ENCODE measurements at places on chromosomes 11 and 22.
A peak's percentile ranks its signal among the peaks of the same experiment; 100 is the strongest.

- DNase-seq = no peak
Observed at GRCh38 chr22:41128606-41129005, 36.2 kb downstream of the EP300 start.

GRCh38 chr22:35792506-35792905, 74.8 kb downstream of the APOL5 start:
- no peak for DNase-seq

DNA sequence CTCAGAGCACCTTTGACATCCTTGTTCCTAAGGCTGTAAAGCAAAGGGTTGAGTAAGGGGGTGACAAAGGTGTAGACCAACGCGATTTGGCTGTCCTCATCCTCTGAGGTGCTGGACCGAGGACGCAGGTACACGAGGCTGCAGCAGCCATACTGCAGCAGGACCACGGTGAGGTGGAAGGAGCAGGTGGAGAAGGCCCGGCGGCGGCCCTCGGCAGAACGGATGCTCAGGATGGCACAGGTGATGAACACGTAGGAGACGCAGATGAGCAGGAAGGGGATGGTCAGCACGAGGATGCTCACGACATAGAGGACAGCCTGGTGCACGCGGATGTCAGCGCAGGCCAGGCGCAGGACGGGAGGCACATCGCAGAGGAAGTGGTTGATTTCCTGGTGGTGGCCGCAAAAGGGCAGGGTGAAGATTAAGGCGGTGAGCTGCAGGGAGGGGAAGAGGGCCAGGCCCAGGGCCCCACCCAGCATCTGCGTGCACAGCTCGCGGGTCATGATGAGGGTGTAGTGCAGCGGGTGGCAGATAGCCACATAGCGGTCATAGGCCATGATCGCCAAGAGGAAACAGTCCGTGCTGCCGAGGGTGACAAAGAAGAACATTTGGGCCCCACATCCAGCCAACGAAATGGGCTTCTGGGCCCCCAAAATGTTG, 632 bp downstream of the OR10Q1 start:
- no peak for DNase-seq

DNA sequence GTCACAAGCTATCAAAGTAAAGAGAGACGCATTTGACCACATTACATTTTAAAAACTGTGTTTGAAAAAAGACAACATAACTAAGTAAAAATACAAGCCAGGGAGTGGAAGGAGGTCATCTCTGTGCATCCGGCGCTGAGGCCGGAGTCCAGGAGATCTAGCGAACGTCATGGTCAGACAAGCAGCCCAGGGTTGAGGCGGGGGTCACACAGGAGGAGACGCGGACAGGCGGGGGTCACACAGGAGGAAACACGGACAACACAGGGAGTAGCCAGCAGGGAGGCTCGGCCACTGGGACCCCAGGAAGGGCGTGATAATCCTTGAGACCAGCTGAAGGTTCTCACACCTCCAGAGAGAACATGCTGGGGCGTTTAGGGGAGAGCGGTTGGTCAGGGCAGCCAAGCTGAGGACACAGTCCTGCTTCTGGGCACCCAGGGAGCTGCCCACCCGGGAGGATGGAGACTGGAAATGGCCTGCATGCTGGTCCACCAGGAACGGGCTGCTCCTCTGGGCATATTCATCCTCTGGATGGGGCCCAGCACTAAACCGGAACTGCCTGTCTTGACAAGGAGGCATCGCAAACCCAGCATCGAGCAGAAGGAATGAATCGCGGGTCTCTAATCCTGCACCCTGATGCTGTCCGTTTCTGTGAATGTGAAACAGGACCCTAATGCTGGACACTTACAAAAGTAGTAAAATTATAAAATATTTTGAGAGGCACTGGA, 40.9 kb upstream of the MUC5AC start:
- DNase-seq = no peak

GRCh38 chr11:70761094-70761907, 363.0 kb downstream of the CTTN start:
- no peak for DNase-seq

GRCh38 chr11:44601471-44602370, 36.3 kb downstream of the CD82 start:
- peak; percentile 41 for DNase-seq

GRCh38 chr22:44741929-44742328, 10.4 kb upstream of the ARHGAP8 start:
- no peak for DNase-seq

- DNase-seq = no peak
Observed at GRCh38 chr22:40407021-40407761, 36.8 kb downstream of the SGSM3 start.

GRCh38 chr22:22479999-22480532, 28.5 kb downstream of the ZNF280B start:
- no peak for DNase-seq

DNA sequence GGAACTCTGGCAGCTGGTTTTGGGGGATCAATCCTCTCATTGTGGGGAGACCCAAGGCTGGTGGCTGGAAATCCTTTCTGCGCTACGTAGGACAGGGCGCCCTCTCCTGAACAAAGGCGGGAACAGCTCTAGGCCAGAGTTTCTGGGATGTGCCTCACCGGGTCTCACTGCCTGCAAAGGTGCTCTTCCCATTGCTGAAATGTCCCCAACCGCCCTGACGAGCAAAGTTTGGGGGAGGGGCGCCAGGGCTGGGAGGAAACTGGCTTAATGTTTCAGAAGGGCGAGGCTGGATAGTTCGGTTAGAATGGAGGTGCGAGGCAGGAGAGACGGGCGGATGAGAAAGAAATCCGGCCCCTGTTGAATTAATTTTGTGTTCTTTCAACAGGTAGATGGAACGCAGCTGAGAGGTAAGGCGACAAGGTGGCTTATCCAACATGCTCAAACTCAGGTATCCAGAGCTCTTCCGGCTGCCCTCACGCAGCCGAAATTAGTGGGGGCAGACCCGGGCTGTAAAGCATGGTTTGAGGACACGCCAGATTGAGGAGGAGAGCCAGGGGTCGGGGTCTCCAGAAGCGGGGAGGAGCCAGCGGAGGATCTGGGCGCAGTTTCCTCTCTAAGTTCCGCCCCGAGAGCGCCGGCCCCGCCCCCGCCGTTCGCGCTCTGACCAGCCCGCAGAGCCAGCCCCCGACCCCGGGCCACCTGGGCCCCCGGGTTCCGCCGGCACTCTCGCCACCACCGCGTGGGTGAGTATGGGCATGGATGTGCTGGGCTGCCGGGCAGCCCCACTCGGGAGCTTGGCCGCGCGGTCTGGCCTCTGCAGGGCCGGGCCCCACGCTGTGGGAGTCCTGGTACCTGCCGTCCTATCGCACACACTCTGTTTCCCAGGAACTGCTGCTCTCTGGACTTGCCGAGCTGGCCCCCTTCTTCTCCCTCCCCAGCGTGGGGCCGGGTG, at the start of gene PGAP2:
PGAP2 (plus strand) TSS at position 652 of the 952 bp plus-strand sequence. CDS start 2,700 bp downstream, outside the sequence.
- DNase-seq = peak; percentile 56

GRCh38 chr11:103436131-103436770, 327.0 kb downstream of the DYNC2H1 start:
- DNase-seq = no peak

- DNase-seq = no peak
Observed at GRCh38 chr22:17357688-17358087, 11.6 kb upstream of the CECR2 start.

DNA sequence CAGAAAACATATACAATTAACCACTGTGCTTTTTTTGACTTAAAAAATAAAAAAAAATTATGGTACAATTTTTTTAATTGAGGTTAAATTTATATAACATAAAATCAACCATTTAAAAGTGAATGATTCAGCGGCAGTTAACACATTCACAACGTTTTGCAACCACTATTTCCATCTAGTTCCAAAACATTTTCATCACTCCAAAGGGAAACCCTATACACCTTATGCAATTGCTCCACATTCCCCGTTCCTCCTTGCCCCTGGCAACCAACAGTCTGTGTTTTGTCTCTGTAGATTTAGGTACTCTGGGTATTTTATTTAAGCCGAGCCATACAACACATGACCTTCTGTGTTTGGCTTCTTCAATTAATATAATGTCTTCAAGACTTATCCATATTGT, 15.3 kb downstream of the DDI1 start:
- DNase-seq = no peak

DNA sequence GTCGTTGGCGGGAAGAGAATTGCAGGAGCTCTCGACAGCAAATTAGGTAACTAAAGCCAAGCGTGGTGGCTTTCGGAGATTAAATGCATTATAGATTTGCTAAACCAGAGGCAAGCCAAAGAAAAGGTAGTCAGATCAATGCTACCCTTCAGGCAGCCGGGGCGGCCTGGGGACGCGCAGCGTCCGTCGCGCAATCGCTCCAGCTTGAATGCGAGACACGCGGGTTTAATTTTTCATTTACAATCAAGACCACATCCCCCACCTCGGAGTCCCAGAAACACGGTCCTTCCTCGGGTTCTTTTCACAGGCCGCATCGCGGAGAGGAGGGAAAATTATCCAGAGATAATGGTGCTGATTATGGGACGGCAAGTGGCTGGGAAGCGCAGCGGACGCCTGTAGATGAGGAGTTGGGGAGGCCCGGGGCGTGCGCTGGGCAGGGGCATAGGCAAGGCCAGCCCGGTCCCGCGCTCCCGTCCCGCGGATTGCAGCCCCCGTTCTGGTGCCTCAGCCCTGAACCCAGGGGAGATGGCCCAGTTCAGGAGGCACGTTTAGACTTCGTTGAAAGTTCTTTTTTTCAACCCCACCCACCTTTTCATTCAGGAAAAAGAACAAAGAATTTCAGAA, 350.4 kb downstream of the CADM1 start:
- DNase-seq = no peak

- peak; percentile 78 for DNase-seq
Observed at GRCh38 chr11:554428-555226, 5.9 kb downstream of the LMNTD2 start.

- no peak for DNase-seq
Observed at GRCh38 chr22:42078469-42079318, 806 bp upstream of the SMDT1 start.

DNA sequence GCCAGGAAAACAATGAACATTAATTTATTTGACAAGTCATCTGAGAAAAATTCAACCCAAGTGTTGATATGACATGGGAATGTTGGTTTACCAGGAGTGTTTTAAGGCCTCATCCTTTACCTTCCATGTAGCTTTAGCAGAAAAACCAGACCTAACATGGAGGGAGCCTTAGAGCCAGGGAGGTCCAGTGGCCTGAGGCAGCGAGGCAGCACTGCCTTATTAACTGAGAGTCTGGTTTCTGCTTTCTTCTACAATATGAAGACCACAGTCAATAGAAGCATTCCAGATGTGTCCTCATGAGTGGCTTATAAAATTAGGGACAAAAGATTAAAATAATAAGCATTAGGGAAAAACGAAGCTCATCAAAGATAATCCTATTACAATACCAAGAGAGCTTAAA, 61.5 kb downstream of the DKK3 start:
- DNase-seq = no peak

DNA sequence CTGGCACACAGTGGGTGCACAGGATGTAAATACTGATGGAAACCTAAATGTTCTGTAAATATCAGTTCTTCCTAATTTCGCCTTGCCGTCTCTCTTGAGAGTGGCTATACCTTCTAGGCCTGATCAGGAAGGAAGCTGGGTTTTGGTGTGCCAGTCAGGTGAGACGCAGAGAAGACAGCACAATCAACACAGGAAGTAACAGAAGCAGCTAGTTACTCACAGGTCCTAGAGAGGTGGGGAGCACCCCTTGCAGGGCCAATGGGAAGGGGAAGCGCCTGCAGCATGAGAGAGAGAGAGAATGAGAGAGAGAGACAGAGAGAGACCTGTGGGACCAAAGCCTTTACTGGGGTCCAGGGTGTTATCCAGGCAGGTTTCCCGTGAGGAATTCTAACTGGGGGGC, 80.8 kb downstream of the FBLN1 start:
- no peak for DNase-seq

- DNase-seq = no peak
Observed at GRCh38 chr11:95776859-95777258, 12.7 kb downstream of the FAM76B start.

GRCh38 chr11:109785714-109786113, 307.5 kb upstream of the ZC3H12C start:
- DNase-seq = no peak

GRCh38 chr11:16322190-16322589, 34.2 kb downstream of the SOX6 start:
- no peak for DNase-seq

GRCh38 chr11:68550485-68550817, 89.9 kb downstream of the PPP6R3 start:
- DNase-seq = peak; percentile 23

GRCh38 chr11:62573006-62573591, 592 bp downstream of the EEF1G start:
- DNase-seq = peak; percentile 34

- DNase-seq = no peak
Observed at GRCh38 chr11:18324381-18324780, 2.0 kb downstream of the GTF2H1 start.

- no peak for DNase-seq
Observed at GRCh38 chr11:44760917-44761550, 34.3 kb downstream of the TSPAN18 start.

DNA sequence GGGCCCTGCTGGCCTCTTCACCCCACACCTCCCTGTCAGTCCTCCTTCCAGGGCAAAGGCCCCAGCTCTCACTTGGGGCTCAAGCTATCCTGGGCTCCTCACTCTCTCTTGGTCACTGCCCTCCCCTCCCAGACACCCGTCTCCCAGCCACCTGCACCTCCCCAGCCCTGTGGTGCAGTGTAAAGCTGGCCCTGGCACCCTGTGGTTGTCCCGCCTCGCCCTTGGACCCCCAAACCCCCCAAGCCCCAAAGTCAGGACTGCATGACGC, 16.8 kb upstream of the PPARA start:
- no peak for DNase-seq

DNA sequence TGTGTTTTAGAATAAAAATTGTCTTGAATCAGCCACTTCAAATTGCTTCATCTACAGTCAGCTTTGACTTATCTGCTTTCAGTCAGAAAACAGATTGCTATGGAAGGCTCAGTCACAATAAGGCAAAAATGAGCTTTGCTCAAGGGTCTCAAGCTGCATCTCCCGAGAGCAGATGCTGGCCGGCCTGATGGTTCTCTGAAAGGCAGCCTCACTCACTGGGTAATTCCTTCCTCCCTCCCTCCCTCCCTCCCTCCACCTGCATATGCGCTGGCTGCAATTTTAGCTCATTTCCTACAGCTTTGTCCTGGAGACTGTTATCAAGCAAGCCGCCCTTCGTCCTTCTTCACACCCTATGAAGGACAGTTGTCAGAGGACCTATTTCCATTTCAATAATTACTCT, 1.6 kb upstream of the IZUMO1R start:
- no peak for DNase-seq

GRCh38 chr11:135001581-135001980, 589.5 kb upstream of the B3GAT1 start:
- DNase-seq = no peak

GRCh38 chr11:46119352-46120216, 1.7 kb downstream of the PHF21A start:
- DNase-seq = peak; percentile 85

- peak; percentile 71 for DNase-seq
Observed at GRCh38 chr22:45341498-45341897, 31.8 kb downstream of the FAM118A start.

DNA sequence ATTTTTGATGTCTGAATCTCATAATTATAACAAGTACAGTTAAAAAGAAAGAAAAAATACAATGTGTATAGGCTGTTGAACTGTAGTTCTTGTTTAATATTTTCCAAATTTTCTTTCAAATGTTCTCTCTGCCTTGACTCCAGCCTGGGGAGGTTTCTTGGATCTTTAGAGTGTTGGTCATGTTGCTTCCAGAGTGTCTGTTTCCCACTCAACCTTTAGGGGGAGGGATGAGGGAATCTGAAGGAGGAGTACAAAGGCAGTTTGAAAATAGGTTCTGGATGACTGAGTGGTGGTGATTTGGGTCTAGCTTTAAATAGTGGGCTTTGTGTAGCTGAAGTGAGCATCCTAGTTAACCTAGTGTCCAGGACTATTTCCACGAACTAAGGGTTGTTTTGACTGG, 2.0 kb downstream of the CTNND1 start:
- DNase-seq = no peak

Measured in CD4-positive, alpha-beta T cell treated with Interleukin-15 for 1 hour (primary cell).